NCI-H526 (cell line): ENCODE measurements at places on chromosomes 12 and 14.

DNA sequence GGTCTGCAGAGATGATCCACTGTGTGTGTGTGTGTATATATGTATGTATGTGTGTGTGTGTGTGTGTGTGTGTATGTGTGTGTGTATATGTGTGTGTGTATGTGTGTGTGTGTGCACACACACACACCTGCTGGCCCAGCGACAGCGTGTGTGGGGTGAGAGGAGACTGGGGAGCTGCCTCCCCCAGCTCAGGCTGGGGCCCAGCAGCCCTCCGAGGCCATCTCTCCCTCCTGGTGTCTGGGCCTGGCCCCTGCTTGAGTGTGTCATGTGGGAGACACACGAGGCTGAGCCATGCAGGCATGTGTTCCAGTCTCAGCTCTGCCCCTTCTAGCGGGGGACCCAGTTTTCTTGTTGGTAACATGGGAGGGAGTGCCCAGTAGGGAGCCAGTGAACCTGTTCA, 10.0 kb upstream of the TNFAIP2 start:
- no peak for DNase-seq

GRCh38 chr12:1628666-1629337, at the start of gene WNT5B:
WNT5B (plus strand) TSS chr12:1629231; CDS start chr12:1631355, 2,124 bp downstream.
- no peak for DNase-seq

DNA sequence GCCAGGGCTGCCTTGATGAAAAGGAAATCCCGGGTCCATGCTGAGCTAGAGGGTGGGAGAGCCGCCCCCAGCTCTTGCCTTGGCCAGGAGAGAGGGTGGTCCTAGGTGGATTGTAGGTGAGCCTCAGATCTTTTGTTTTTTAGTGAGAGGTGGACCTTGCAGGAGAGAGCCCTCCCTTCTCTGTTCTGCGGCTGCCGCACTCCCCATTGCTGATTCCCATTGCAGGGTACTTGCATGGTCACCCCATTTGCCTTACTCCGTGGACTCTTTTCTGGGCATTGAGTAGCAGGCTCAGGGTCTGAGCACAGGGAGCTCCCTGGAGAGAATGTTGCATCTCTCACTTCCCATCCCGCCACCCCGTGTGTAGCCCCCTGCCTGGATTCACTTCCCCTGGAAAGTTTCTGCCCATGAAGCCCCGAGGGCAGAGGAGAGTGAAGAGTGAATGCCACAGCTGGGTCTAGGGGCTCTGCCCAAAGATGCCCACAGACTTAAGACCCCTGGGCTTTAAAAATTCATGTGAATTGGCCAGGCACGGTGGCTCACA, 10.2 kb downstream of the VASH1 start:
- DNase-seq, result no peak

DNA sequence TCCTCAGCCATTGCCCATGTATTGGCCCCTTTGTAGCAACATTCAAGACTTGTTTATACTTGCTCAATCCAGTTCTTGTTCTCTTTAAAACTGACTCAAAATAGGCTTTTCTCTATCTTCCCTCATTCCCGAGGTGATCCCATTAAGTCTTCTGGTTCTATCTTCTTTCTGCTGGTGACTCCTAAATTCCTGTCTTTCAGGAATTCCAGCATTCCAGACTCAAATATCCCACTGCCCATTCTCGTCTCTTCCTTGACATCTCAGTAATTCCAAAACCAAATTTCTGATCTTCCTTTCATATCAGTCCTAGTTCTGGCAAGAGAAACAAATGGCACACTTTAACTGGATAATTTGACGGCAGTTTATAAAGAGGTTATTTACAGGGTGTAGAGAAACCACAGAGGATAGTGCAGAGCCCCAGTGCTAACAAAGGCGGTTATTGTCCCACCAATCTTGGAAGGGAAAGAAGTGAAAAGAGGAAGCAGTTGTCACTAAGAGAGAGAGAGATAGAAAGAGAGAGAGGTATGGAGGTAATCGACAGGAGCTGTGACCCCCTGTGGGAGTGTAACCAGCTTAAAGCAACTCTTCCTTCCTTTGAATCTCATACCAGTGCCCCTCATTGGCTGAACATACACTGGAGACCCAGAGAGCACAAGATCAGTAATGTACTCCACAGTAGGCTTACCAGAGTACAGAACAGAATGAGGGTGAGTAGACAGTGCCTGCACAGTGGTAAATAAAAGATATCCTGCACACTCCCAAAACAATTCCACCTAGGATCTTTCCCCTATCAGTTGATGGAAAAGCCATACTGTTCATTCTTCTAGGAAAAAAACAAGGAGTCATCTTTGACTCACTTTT, 177.6 kb upstream of the LMNTD1 start:
- no peak for DNase-seq

DNA sequence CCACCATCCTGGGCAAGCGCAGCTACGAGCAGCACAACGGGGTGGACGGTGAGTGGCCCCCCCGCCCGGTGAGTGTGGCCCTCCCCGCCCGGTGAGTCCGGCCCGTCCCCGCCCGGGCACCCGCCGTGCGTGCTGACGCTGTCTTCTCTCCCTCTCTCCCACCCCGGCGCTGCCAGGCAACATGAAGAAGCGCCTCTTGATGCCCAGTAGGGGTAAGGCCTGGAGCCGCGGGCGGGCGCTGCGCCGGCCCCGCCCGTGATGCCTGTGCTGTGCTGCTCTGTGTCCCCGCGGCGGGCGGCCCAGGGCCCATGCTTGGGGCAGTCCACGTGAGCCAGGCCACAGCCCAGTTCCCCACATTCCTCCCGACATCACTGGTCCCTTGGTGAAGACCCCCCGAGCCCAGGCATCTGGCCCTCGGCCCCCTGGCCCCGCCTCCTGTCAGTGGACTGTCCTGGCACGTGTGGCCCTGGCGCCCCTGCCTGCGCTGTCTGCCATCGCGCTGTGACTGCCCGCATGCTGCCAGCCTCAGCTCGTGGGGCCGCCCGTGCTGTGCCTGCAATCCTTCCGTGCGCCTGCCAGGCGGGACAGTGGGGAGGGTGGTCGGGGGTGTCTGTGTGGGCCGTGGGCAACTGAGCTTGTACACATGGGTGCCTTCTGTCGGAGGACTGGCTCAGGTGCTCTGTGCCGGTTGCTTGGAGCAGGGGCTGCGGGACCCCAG, 7.9 kb upstream of the CRIP2 start:
- no peak for DNase-seq

DNA sequence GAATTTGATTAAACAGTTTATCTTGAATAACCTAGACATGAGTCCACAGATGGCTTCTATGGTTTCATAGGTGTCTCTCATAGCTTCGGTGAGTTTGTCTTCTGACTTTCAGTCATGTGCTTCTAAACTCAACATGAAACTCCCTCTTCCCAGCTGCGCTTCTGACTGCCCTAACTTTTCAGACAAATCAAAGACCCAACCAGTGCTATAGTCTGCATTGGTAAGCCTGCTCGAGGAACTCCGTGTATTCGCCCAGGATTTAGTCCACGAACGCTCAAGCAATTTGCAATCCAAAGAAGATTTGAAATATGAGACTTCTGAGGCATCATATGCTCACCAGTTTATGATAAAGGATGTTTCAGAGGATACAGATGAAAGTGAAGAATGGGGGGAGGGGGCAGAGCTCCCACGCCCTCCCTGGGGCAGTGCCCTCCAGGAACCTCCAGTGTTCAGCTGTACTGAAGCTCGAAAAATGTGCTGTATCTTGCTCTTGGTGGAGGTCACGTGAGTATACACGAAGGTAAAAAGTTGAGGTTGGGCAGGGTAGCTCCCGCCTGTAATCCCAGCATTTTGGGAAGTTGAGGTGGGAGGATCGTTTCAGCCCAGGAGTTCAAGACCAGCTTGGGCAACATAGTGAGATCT, 5.2 kb upstream of the RILPL2 start:
- DNase-seq, result peak; percentile 31

DNA sequence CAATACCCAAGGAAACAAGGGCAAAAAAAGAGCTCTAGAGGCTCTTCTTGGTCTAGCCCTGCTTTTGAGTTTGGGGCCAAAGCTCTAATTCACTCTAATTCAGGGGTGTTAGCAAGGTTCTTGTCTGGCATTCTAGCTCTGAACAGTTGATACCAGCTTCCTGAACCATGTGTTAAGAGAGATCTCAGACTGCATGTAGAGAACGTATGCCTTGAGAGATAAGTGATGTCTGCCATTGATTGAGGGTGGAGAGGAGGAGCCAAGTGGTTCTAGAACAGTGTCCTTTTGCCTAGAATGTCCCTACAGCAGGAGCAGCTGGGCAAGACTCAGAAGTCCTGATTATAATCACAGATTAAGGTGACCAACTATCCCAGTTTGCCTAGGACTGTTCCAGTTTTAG, 18.2 kb upstream of the POC1B start:
- no peak for DNase-seq

GRCh38 chr14:68501614-68502052, 291.2 kb downstream of the ZFP36L1 start:
- no peak for DNase-seq

- DNase-seq, result no peak
These were observed 95.2 kb downstream of the CALM1 start for GRCh38 chr14:90491911-90492531.

GRCh38 chr14:93977790-93978581, 1.6 kb upstream of the ASB2 start:
- no peak for DNase-seq

GRCh38 chr14:64880221-64881121, 764 bp upstream of the SPTB start:
- DNase-seq, result peak; percentile 82

DNA sequence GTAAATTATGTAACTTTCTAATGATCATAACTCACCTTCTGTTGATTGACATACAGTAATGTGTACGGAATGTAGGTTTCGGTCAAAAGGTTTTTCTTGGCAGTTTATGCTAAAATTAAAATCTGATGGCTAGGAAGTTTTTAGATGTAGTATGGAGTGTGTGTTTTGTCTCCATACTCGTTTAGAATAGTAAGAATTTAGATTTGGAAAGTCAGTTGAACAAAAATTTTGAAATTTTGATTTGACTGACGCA, 859 bp downstream of the PALS1 start:
- no peak for DNase-seq

- DNase-seq, result no peak
These were observed 148.0 kb upstream of the NUDT4 start for GRCh38 chr12:93229494-93230325.

DNA sequence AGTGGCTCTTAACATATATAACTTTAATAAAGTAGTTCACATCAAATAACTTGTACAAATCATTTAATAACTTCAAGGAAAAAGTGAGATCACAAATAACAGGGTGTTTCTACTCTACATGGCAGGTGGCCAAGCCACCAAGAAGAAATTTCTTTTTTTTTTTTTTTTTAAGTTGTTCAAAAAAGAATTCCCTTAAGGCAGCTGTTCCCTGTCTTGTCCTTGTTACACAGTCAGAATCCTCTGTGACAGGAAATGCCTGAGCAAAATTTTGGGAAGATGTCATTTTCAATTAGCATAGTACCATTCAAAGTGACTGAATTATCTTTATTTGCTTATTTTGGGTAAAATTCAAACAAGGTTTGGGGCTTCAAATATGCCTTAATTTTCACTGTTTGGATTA, 79.4 kb downstream of the LIN7A start:
- DNase-seq, result no peak

GRCh38 chr12:99154983-99155336, 492.6 kb upstream of the GARIN6 start:
- no peak for DNase-seq

- no peak for DNase-seq
These were observed 47.8 kb upstream of the EML1 start for GRCh38 chr14:99745307-99745951.

GRCh38 chr14:65187421-65188049, 85.2 kb upstream of the MAX start:
- no peak for DNase-seq

DNA sequence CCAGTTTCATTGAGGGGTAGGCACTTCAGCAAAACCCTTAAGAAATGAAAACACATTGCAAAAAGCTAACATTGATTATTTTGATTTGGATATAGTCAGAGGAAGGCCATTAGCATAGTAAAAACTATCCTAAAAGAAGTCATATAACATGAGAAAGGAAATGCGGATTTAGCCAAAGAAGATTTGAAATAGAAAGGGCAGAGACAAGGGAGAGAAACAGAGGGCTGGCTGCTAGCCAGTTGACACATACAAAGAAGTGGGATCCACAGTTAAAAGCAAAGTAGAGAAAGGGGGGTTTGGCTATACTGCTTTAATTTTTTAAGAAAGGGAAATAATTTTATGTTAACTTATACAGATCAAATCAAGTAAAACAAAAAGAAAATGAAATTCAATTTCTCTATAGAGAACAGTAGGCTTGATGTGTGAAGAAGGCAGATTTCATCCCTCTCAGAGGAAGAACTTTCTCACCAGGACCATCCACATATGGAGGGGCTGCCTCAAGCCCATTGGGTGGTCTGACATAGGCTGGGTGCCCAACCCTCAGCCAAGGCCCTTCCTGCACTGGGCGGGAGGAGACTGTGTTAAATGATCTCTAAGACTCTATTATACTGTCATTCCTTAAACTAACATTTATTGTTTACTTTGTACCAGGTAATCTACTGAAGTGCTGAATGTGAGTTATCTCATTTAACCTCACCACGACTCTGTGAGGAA, 420.3 kb downstream of the CCDC91 start:
- DNase-seq, result no peak

GRCh38 chr12:103806803-103807202, 34.2 kb downstream of the NT5DC3 start:
- DNase-seq, result no peak

GRCh38 chr12:4151362-4152121, 122.0 kb upstream of the CCND2 start:
- no peak for DNase-seq
